ENCODE measurements at places on chromosomes 6 and 20.

DNA sequence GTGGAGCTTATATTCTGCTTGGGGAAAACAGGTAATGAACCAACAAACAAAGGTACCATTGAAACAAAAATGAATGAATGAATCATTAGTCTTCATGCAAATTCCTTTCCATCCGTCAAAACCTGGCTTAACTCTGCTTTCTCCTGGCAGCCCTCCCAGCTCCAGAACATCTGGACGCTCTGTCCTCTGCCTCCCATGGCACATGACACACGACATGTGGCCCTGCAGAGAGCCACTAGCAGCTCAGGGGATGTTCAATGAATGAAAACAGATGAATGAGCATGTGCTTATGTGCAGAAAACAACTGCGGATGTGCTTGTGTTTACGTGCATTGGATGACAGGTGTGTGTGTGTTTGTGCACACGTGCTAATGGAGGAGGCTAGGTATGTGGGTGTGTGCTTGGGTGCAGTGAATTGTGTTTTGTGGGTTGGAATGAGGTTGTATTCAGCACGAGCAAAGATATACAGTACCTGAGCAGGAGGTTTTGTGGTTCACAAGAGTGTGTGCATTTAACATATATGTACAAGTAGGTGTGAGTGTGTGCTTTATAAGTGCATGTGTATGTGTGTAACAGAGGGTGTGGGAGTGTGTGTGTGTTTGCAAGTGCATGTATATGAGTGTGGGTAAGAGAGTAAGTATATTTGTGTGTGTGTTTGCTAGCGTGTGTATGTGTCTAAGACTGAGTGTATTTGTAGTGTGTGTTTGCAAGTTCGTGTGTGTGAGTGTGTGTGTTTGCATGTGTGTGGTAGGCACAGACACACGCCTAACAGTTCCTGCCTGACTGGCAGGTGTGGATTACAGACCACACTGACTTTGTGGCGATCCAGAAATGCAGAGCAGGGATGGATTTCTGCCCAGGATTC, 374.1 kb upstream of the SULF2 start:
- DNase-seq, result no peak

- no peak for DNase-seq
Measured at GRCh38 chr6:137827977-137828810, 38.9 kb upstream of the TNFAIP3 start.

DNA sequence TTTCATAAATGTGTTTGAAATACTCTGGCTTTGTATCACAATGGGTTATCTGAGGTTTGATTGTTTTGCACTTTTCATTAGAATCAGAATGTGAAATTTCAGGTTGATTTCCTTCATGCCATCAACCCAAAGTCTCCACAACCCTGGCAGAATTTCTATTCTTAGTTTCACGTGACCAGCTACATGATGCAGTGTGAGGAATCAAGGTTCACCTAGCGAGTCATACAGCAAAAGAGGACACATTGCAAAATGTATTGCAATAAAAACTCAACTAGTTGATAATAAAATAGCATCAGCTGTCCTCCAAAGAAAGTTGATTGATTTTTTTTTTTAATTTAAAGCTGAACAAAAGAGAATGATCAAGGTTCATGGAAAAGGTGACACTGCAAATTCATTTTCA, 2.2 kb downstream of the HAO1 start:
- DNase-seq, result no peak

DNA sequence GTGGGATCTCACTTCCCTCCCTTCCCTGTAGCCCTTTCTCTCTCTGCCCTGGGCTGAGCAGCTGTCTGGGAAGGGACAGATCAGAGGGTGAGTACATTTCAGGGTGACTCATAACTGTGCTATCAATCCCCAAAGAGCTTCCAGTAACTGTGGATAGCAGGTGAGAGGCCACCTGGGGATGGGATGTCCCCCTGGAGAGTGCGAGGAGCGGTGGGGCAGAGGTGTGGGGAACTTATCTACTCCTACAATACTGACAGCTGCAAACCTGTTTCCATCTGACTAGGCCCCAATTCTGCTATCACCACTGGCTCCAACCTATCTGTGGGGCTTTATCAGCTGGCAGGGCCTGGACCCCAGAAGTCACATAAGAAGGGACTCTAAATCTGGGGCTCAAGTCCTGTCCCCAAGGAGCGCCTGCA, 32.6 kb downstream of the KCNK5 start:
- no peak for DNase-seq

DNA sequence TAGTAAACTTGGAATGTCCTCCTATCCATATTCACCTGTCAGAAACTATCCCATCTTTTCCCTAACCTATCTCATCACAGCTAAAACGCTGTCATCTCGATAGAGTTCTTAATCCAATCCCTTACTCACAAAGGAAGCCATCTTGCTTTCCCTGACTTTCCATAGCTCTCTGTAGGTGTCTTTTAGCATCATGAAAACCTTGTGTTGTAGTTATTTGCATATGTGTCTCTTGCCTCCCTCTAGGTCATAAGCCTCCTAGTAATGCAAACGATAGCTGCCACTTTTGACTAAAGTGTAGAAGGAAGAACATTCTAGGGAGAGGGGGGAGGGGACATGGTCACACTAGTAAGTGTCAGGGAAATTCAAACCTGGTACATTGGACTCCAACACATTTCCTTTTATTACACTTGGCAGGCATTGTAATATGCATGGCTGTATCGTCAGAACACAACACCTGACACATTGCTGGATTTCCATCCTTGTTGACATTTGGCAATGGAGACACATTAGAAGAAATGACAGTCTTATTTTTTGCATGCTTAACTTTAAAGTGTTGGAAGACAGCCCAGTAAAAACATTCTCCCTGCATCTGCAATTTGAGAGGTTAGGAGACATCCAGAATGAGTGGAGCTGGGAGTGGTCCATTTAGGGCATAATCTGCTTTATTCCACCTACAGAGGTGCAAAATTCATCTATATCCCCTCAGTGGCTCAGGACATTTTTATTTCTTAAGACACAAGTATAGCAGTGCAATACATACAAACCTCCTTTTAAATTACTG, 283.4 kb downstream of the HAO1 start:
- DNase-seq, result no peak
